ENCODE measurements at places on chromosomes 7 and 10. TPM values are rescaled to one million over a fixed set of nuclear protein-coding genes. Genes with fewer than 3 reads are reported as not detected.

DNA sequence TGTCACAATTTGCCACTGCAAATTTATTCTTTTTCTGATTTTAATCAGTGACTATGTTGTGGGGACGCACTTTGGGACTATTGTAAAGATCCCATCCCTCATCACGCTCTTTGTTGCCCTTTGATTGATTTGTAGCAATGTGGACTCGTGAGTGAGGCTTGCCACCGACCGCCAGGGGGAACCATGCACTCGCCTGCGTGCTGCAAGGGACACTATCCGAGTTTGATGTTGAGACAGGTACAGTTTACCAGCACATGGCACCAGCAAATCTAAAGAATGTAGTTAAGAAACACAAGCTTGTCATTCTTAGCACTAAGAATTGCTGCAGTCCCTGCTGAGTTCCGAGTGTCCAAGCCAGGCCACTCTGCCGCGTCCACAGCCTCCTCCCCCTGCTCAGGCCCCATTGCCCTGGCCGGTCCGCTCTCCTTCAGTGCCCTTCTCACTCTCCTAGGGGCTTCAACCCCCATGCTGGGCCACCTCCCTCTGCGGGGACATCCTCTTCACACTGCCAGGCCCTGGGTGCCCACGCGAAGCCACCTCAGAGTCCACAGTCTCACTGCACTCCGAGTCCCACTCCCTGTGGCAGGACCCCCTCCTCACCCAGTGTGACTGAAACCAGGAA, 2.0 kb upstream of the SFTPA2 start:
- H3K4me1 ChIP-seq, result peaks cover 11% of the 10 kb centered on the region
- peak overlapping the region; percentile 47 for H3K27ac ChIP-seq
- H3K27me3 ChIP-seq, result peaks cover 22% of the 10 kb centered on the region
- peaks cover 4% of the 10 kb centered on the region for H3K36me3 ChIP-seq
- peak; percentile 45 for DNase-seq
- peak overlapping the region; percentile 65 for H3K4me3 ChIP-seq

DNA sequence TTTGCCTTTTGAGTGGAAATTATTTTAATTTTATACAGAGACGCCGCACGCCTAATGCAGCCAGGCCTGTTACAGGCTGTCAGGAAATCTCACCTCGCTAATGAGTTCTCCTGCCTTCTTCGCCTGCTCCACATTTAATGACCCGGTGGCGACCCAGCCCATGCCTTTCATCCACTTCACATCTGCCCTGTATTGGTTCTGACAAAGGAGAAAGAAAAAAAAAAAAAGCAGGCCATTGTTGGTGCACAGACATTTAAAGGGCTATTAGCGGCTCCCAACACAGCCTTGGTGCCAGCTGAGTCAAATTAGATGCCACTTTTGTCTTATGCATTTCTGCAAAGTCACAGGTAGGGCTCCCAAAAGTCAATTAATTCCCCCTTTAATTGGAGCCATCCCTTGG, 43.3 kb downstream of the NRAP start:
- H3K27me3 ChIP-seq, result peaks cover 78% of the 10 kb centered on the region
- no peak for DNase-seq
- H3K36me3 ChIP-seq, result peaks cover 2% of the 10 kb centered on the region

DNA sequence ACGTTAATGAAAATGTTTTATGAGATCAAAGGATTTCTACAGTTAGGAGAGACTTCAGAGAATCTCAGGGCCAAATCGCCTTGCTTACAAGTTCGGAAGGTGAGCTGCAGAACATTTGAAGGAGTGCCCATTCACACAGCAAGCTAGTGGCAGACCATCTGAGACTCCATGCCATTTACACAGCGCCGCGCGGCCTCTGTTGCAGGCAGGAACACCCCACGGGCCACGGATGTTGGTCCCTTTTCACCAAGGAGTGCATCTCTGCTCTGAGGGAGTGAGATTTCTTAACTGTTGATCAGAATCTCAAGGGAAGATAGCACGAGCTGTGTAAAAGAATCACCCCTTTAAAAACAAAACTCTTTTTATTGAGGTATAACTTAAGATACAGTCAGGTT, 1.8 kb downstream of the UBE3C start:
- H3K4me1 ChIP-seq, result peaks cover 44% of the 10 kb centered on the region
- H3K27ac ChIP-seq, result peak overlapping the region; percentile 95
- no peaks in the 10 kb centered on the region for H3K27me3 ChIP-seq
- peak overlapping the region; percentile 88 for H3K4me3 ChIP-seq

- peaks cover 2% of the 10 kb centered on the region for H3K4me1 ChIP-seq
- no peak overlapping the region for H3K4me3 ChIP-seq
- DNase-seq, result no peak
These were observed 59.9 kb downstream of the PON1 start for GRCh38 chr7:95264363-95264891.

GRCh38 chr7:132113536-132114371, 462.5 kb downstream of the PLXNA4 start:
- DNase-seq, result no peak
- H3K36me3 ChIP-seq, result no peaks in the 10 kb centered on the region
- peaks cover 7% of the 10 kb centered on the region for H3K27me3 ChIP-seq
- no peak overlapping the region for H3K27ac ChIP-seq

DNA sequence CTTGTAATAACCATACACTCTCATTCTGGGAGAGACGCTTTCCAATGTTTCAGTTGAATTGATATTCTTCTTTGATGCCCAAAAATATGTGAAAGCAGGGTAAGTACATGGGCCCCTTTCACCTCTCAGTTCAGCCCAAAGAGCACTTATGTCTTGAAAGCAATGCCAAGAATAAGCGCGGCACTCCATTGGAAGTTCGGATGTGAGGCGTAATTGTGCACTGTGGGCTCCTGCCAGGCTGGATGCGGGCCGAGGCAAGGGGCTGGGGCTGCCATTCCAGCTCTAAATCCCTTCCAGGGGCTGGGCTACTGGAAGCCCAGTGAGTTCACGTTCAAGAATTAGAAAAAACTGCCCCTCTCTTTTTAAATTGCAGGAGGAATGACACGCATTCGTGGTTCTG, 113.8 kb downstream of the EBF3 start:
- no peak overlapping the region for H3K27ac ChIP-seq
- H3K4me3 ChIP-seq, result no peak overlapping the region
- H3K36me3 ChIP-seq, result no peaks in the 10 kb centered on the region
- no peak for DNase-seq
- H3K4me1 ChIP-seq, result no peaks in the 10 kb centered on the region

- no peak for DNase-seq
- H3K36me3 ChIP-seq, result no peaks in the 10 kb centered on the region
- H3K4me3 ChIP-seq, result no peak overlapping the region
- peaks cover 3% of the 10 kb centered on the region for H3K4me1 ChIP-seq
- H3K27me3 ChIP-seq, result peaks cover 6% of the 10 kb centered on the region
- no peak overlapping the region for H3K27ac ChIP-seq
These were observed 24.1 kb upstream of the SLK start for GRCh38 chr10:103942866-103943265.

GRCh38 chr7:77420986-77421672, 5.0 kb upstream of the GSAP start:
- no peak for DNase-seq
- H3K27me3 ChIP-seq, result no peaks in the 10 kb centered on the region

DNA sequence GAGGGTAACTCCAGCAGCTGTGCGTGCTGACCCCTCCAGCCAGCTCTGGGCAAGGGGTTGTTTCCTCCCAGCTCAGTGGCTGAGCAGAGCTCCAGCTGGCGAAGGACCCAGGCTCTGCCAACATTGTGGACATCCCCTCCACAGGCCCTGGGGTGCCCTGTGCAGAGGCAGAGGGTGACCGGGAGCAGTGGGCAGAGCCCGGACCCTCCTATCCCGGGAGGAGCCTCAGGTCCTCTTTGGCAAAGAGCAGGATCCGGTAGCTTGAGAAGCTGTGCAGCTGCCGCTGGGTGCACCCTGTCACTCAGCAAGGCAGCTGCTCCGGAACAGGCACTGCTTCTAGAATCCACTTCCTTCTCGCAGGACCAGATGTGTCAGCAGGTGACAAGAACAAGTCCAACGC, 175.9 kb downstream of the EBF3 start:
- DNase-seq, result no peak
- no peak overlapping the region for H3K27ac ChIP-seq
- H3K27me3 ChIP-seq, result no peaks in the 10 kb centered on the region
- H3K4me3 ChIP-seq, result no peak overlapping the region
- no peaks in the 10 kb centered on the region for H3K36me3 ChIP-seq

DNA sequence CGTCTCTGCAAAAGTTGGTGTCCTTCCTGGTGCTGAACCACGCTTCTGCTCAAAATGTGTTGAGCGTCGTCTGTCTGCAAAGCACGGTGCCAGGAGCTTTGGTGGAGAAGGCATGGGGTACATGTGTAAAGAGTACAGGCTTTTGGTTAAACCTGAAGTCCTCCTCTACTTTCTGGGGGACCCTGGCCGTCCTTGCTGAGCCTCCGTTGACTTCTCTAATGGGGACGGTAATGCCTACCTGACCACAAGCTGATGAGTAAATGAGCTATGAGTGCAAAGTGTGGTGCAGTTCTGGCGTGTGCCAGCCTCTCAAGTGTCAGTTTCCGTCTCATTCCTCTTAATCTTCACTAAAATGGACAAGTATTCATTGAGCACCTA, 527 bp upstream of the HERPUD2 start:
- no peak for DNase-seq
- H3K36me3 ChIP-seq, result peaks cover 3% of the 10 kb centered on the region
- H3K4me1 ChIP-seq, result peaks cover 50% of the 10 kb centered on the region
- H3K27ac ChIP-seq, result peak overlapping the region; percentile 97

DNA sequence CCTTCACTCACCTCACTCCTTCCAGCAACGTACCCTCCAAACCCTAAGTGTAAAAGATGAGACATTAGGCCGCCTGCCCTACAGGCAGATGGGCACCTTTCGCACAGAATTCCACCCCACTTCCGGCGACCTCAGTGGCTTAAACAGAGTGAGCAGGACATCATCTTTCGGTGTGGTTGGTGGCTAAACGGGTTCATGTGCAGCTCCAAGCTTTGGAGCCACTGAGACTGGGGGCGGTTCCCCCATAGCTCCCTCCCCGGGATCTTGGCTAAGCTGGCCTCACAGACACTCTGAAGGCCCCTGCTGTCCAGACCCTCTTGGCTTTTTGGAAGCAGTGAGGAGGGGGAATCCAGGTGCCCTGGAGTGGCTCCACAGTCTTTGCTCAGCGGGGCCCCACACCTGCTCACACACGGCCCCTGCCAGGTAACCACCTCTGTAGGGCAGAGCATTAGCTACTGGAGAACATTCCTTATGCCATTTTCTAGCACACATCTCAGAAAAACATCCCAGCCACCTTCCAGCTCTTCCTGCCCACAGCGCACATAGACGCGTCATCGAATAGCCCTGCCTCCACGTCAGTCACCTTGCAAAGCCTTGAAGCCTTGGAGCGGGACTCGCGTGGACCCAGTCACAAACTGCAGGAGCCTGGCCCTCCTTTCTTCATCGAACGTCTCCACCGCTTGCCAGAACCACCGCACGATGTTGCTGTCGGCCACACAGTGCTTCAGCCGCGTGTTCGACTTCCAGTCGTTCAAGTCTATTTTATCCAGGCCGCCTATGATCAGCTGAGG, 108.8 kb downstream of the SMURF1 start:
- no peaks in the 10 kb centered on the region for H3K27me3 ChIP-seq
- no peak overlapping the region for H3K4me3 ChIP-seq
- peaks cover 2% of the 10 kb centered on the region for H3K4me1 ChIP-seq

DNA sequence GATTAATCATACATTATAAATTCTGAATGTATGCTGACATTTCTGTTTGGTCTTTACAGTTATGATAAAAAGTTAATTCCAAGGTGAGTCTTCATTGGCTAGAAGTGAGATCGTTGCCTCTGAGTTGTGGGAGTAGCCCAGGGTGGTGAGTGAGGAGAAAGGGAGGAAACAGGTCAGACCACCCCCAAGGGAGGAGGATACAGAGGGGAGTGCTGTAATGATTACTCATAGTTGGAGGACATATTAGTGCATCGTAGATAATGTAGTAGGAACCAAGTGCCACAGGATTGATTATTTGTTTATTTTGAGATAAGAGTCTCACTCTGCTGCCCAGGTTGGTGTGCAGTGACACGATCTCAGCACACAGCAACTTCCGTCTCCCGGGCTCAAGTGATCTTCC, 672.2 kb downstream of the INHBA start:
- H3K4me3 ChIP-seq, result no peak overlapping the region
- DNase-seq, result no peak
- H3K27ac ChIP-seq, result no peak overlapping the region
- H3K27me3 ChIP-seq, result no peaks in the 10 kb centered on the region

- H3K4me1 ChIP-seq, result no peaks in the 10 kb centered on the region
- no peak overlapping the region for H3K4me3 ChIP-seq
- no peak overlapping the region for H3K27ac ChIP-seq
- no peaks in the 10 kb centered on the region for H3K27me3 ChIP-seq
These were observed 102.4 kb upstream of the VWC2 start for GRCh38 chr7:49670991-49671390.

GRCh38 chr10:34015700-34016099, 681.2 kb upstream of the NRP1 start:
- no peak overlapping the region for H3K4me3 ChIP-seq
- peaks cover 5% of the 10 kb centered on the region for H3K27me3 ChIP-seq

DNA sequence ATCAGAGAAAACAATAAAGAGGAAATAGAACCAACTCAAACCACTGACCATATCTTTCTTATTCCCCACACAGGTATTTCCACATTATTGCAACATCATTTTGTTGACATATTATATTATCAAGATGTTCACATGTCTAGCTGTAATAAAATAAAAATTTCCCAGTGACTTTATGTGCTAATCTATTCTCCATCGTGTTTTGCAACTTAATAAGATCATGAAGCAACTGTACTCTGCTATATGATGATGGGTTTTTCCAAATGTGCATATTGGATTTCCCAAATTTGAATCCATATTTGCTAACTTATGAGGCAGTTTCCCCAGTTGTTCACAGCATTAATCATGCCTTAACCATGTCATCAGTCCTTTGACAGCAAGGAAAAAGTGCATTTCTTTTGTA, 127.8 kb downstream of the ITGB8 start:
- no peaks in the 10 kb centered on the region for H3K27me3 ChIP-seq
- H3K27ac ChIP-seq, result no peak overlapping the region

DNA sequence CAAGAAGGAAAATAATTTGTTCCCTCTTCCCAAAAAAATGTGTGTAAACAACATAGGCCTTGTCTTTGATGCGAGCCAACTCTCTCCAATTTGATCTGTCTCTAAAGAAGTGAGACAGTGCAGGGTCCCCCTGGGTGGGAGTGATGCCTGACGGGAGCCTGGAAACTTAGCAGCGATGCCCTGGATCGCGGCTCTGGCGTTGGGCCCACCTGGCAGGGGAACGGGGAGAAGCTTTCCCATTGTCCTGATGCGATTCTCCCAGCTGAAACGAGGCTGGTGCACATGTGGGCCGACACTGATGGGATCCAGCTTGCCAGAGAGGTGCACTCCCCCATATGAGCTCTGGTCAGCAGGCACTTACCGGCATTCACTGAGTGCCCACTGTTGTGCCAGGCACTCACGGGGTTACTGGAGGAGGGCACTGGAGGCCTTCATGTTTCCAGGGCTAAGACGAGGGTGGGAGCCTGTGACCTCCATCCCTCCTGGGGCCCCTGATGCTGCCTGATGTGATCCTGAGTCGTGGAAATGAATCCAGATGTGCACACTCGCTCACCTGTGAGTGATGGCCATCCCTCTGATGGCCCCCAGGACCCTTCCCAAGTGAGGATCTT, 132.8 kb downstream of the PTPN20 start:
- peaks cover 4% of the 10 kb centered on the region for H3K27me3 ChIP-seq
- H3K4me1 ChIP-seq, result peaks cover 16% of the 10 kb centered on the region
- no peak overlapping the region for H3K27ac ChIP-seq
- H3K36me3 ChIP-seq, result no peaks in the 10 kb centered on the region
- H3K4me3 ChIP-seq, result no peak overlapping the region
- DNase-seq, result no peak

GRCh38 chr7:94142281-94142680, 138.1 kb upstream of the BET1 start:
- H3K36me3 ChIP-seq, result no peaks in the 10 kb centered on the region
- no peak for DNase-seq
- H3K4me1 ChIP-seq, result no peaks in the 10 kb centered on the region
- peaks cover 5% of the 10 kb centered on the region for H3K27me3 ChIP-seq
- H3K4me3 ChIP-seq, result no peak overlapping the region

Gene ZCCHC24
- total RNA-seq, result 1.3 TPM

Gene SPAM1
- total RNA-seq, result not detected

Gene ZPBP
- total RNA-seq, result not detected

Gene PLAC9
- not detected for total RNA-seq

Gene UPK3BL2
- total RNA-seq, result 52.5 TPM

Gene SLC29A3
- 3.3 TPM for total RNA-seq
